ENCODE measurements at places on chromosomes 5 and 9.
A peak's percentile ranks its signal among the peaks of the same experiment; 100 is the strongest.

- peak; percentile 70 for DNase-seq
Measured at GRCh38 chr9:93060746-93061259, 2.3 kb downstream of the SUSD3 start.

- peak; percentile 70 for DNase-seq
Measured at GRCh38 chr9:5441043-5441442, 3.3 kb upstream of the PLGRKT start.

- no peak for DNase-seq
Measured at GRCh38 chr9:32716425-32716824, 66.9 kb upstream of the TMEM215 start.

DNA sequence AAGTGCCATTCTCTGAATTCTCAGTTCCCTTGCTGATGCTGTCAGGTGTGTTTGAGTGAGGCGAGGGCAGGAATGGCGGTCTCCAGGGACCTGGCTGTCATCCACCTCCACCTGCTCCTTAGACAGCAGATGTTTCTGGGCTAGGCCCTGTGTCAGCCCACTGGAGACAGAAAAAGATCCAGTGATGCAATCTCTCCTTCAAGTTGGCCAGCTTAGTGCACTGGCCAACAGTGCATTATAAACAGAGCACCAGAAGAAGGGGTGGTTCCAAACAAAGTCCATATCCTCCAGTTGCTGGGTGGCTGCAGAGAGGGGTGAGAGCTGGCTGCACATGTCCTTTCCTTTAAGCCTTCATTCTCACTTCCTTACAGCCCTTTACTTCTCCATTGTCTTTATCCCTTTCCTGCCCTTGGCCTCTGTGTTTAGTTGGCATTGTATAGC is 26.5 kb downstream of the NANS start:
- DNase-seq, result no peak

- no peak for DNase-seq
Measured at GRCh38 chr5:42426016-42426415, 2.8 kb downstream of the GHR start.

GRCh38 chr5:127369796-127370195 is 79.2 kb downstream of the MEGF10 start:
- DNase-seq, result no peak

DNA sequence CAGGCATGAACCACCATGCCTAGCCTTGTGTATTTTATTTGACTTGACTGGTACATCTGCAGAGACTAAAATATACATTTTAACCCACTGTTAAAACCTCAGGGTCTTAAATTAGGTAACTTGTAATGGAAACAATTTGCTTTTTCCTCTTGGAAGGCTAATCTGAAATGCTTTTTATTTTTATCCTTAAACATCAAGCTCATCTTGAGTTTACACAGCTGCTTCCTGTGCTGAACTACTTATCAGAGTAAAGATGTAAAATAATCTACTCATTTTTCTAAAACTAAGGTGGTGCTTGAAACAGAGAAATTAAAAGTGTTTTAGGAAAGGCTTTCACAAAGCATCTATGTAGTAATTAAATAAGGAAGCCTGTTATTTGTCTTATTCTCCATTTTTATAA is 144.1 kb downstream of the ENTREP1 start:
- no peak for DNase-seq

DNA sequence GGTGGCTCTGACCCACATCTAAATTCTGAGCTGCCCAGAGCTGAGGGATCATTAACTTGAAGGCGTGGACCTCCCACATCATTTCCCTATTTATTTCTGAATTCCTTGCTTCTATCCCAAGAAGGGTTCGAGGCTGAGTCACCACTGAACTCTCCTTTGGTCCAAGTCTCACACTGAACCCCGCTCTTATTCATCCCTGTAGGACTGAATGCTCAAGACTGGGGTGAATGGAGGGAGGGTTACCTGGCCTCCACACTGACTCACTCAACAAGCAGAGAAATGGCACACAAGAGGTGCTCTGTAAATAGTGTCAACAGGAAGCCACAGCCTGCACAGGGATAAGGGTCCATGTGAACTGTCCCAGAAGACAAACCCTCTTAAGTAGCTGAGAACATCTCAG is 79.1 kb upstream of the FSTL4 start:
- peak; percentile 64 for DNase-seq

DNA sequence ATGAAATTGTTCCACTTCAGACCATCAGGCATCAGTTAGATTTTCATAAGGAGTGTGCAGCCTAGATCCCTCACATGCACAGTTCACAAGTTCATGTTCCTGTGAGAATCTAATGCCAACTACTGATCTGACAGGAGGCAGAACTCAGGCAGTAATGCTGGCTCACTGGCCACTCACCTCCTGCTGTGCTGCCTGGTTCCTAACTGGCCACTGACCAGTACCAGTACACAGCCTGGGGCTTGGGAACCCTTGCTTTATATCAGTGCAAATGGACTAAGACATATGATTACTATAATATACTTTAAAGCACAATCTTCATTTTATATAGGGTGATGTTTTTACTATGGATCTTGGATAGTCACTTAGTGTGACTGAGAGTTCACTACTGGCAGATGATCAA is 259.2 kb downstream of the SLCO4C1 start:
- DNase-seq, result no peak

GRCh38 chr9:100637787-100638186 is 59.9 kb downstream of the CAVIN4 start:
- DNase-seq, result no peak

GRCh38 chr5:30413540-30413939 is 779.9 kb upstream of the CDH6 start:
- DNase-seq, result peak; percentile 2

- DNase-seq, result no peak
Measured at GRCh38 chr9:137379761-137380161, 43.2 kb downstream of the EXD3 start.

DNA sequence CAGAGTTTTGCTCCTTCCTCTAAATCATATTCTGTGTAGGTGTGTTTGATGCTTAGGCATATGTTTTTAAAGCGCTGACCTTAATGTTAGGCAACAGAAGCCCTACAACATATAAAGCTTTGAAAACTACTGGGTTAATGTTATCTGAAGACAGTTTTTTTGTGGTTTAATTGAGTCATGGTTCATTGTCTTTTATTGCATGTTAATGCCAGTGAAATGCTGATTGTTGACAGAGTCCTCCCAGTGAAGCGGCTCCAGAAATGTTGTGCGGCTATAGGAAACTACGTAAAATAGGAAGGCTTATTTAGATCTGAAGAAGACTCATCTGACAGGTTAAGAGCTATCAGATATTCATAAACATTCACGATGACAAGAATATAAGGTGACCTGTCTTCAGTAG is 424.6 kb downstream of the CCDC171 start:
- DNase-seq, result peak; percentile 21

DNA sequence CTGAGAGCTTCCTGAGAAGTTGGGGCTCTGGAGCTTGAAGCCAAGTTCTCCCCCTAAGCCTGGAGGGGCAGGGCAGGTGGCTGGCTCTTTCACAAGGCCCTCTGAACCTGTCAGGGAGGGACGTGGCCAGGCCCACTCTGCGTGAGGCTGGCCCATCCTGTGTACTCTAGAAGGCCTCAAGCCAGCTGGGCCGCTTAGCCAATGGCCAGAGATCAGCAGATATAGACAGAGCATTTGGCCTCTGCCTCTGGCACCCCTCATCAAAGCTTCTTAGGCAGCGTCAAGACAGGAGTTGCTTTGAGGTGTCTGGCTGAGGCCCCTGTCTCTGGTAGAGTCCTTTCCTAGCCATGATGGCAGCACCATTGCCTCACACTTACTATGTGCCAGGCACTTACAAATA is 105.6 kb downstream of the FGF18 start:
- DNase-seq, result no peak

DNA sequence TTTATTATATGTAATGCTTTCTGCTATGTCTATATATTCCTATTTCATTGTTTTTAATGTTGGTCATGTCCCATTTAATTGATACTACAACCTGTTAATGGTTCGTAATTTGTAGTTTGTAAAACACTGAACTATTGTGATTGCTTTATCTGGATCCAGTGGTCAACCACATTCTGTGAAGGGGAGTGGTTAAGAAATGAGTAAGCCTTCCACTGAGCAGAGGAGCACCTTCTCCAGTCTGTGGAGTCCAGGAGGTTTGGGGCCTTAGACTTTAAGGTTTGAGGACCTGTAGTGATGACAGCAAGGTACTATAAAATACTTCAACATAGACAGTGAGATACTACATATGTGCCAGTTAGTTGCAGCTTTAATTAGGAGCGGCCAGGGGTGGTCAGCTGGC is 67.7 kb upstream of the RAD23B start:
- peak; percentile 53 for DNase-seq

- no peak for DNase-seq
Measured at GRCh38 chr5:38795986-38796741, 49.6 kb upstream of the OSMR start.

DNA sequence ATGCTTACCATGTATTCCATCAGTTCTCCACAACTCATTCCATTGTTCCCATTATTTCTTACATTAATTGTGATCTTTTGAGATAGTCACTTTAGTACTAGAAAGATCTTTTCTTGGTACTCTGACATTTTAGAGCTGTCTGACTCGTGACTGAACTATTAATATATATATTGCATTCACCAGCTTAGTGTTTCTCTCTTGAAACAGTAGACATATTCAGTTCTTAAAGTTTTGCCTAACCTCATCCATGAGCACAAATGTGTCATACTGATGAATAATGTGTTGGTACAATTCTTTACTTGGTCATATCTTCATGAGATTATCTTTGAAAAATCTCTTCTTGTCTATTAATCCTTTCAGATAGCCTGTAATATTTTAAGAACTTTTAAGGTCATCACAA is 74.3 kb downstream of the NLN start:
- peak; percentile 17 for DNase-seq

- DNase-seq, result no peak
Measured at GRCh38 chr9:69995846-69996245, 47.8 kb upstream of the MAMDC2 start.

DNA sequence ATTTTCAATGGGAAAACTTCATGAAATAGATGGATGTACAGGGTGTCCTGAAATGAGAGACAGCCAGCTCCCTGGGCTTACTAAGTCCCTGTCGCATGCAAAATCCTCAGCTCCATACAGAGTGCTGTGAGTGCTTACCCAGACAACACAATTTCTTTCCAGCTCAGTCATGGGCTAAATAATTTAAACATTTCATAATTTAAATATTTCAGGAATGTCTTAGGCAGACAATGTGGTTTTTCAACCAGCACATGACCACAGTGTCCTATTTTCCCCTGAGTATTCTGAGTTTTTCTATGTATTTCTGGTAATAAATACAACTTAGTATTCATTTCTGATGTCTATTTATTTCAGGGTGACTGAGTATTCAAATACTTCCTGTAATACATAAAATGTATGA is 188.5 kb upstream of the SNX2 start:
- DNase-seq, result no peak

- no peak for DNase-seq
Measured at GRCh38 chr9:4803670-4804530, 11.2 kb downstream of the RCL1 start.

GRCh38 chr5:135589152-135589551 is 10.4 kb upstream of the CXCL14 start:
- no peak for DNase-seq

- no peak for DNase-seq
Measured at GRCh38 chr9:124583134-124583533, 75.9 kb upstream of the NR5A1 start.

- no peak for DNase-seq
Measured at GRCh38 chr5:54837981-54838380, 147.4 kb downstream of the ESM1 start.

GRCh38 chr9:129069862-129070641 is 10.9 kb upstream of the DOLPP1 start:
- no peak for DNase-seq

DNA sequence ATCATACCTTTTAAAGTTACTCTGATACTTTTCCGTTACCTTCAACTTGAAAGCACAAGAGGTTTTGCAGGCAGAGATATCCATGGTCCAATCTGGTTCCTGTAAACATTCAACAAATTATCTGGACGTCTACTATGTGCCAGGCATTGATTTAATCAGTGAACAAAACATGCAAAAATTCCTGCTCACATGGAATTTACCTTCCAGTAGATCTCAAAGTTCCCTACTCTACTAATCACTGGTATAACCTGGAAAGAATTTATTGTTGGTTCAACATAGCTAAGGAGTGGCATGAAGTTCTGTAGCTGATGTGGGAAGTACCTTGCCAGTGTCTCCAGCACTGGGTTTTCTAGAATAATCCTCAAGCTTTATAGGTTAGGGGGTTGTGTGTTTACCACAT is 9.8 kb downstream of the OCLN start:
- DNase-seq, result peak; percentile 58

GRCh38 chr5:113900816-113901215 is 387.3 kb downstream of the YTHDC2 start:
- DNase-seq, result no peak

GRCh38 chr9:120369608-120370220 is 210.3 kb downstream of the CDK5RAP2 start:
- DNase-seq, result no peak

DNA sequence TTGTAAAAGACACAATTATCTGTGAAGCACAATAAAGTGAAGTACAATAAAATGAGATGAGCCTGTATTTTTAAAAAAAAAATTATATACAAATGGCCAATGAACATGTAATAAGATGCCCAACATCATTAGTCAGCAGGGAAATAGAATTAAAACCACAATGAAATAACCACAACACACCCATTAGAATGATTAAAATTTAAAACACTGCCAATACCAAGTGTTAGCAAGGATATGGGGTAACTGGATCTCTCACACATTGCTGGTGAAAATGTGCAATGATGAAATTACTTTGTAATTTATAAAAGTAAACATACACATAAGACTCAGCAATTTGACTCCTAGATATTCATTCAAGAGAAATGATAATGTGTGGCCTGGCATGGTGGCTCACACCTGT is 62.8 kb downstream of the SHOC1 start:
- peak; percentile 25 for DNase-seq

DNA sequence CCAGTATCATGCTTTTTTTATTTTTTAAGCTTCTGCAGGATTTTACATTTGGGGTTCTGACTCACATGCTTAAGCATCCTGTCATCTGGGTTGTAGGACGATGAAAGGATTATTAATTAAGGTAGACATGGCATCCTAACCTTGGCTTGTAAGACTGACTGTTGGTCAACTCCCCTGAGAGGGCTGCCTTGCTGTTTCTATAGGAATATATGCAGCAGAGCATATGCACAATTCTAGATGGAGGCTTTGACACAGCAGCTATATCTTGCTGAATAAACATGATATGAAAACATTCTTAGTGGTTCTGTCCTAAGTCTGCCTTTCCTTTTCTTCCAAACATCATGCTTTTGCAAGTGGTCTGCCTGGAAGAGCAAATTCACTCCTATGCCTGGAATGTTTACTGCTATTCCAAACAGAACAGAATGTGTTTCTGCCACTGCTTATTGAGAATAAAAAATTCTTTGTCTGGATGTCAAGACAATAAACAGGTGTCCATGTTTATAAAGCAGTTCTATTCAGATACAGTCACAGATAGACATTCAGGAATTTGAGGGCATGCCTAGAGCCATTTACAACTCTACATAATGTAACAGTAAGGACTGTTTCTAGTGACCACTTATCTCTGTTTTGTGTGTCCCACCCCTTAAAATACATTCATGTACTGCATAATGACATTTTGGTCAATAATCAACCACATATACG is 166.2 kb upstream of the PPP2R2B start:
- no peak for DNase-seq

Measured in kidney tubule cell (primary cell).